ENCODE measurements at places on chromosomes 1 and 21.

- DNase-seq, result peak; percentile 24
Observed at GRCh38 chr1:226993814-226994585, 53.9 kb downstream of the COQ8A start.

DNA sequence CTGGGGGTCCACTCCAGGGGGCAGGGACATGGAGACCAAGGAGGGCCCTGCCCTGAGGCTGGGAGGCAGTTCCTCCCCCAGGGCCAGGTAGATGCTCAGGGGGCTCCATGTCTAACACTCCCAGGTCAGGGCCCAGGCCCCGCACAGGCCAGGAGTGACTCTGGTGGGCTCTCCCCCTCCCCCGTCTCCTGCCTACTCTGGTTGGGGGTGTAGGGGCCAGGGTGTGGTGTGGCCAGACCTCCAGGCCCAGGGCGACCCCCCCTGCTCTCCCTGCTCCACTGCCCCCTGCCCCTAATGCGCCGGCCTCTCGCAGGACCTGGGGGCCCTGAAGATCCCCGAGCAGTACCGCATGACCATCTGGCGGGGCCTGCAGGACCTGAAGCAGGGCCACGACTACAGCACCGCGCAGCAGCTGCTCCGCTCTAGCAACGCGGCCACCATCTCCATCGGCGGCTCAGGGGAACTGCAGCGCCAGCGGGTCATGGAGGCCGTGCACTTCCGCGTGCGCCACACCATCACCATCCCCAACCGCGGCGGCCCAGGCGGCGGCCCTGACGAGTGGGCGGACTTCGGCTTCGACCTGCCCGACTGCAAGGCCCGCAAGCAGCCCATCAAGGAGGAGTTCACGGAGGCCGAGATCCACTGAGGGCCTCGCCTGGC lies 19.7 kb upstream of the CCDC27 start:
- DNase-seq, result no peak

DNA sequence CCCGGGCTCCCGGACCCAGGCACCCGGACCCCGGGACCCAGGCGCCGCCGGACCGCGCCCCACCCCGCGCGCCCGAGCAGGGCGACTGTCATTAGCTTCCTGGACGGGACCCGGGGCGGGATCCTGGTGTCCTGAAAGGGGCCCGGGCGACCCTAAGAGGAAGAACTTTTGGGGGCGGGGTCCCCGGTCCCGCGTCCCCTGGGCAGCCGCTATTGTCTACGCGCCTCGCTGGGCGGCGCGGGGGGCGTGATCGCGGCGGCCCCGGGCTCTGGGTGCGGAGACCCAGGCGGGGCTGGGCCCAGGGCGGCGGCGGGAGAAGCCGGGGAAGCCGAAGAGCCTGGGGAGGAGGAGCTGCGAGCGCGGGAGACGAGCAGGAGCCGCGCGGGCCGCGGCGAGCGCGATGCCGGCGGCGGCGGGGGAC lies 465 bp downstream of the HUNK start:
- DNase-seq, result peak; percentile 56

GRCh38 chr1:36760081-36760480 lies 274.2 kb downstream of the GRIK3 start:
- DNase-seq, result no peak

DNA sequence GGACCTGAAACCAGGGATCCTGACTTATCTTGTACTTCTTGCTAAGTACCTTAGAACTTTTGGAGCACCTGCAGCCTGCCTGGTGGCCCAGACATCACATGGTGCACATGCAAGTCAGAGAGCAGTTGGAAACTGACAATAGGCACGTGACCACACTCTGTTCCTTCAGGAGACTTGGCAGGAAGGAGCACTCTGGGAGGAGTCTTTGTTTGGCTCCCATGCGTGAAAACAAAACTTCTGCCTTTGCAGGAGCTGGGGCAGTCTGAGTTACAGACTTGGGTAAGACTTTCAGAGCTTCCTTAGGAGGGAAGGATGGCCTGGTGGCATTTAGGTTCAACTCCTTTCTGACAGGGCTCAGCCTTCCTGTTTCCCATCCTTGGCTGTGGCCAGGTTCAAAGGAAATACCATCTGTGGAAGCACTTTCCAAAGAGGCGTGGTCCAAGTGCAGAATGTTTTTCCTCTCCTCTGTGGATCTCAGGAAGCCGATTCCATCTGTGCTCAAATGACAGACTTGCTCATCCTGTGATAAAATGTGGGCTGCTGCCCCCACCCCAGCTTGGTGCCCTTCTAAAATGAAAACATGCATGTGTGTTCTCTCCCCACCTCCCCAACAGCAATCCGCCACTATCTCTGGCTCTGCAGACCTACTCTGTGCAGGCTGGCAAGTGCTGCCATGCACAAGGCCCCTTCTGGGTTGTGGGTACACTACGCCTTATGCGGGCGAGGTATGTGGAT lies 14.1 kb upstream of the ZNF436 start:
- no peak for DNase-seq

DNA sequence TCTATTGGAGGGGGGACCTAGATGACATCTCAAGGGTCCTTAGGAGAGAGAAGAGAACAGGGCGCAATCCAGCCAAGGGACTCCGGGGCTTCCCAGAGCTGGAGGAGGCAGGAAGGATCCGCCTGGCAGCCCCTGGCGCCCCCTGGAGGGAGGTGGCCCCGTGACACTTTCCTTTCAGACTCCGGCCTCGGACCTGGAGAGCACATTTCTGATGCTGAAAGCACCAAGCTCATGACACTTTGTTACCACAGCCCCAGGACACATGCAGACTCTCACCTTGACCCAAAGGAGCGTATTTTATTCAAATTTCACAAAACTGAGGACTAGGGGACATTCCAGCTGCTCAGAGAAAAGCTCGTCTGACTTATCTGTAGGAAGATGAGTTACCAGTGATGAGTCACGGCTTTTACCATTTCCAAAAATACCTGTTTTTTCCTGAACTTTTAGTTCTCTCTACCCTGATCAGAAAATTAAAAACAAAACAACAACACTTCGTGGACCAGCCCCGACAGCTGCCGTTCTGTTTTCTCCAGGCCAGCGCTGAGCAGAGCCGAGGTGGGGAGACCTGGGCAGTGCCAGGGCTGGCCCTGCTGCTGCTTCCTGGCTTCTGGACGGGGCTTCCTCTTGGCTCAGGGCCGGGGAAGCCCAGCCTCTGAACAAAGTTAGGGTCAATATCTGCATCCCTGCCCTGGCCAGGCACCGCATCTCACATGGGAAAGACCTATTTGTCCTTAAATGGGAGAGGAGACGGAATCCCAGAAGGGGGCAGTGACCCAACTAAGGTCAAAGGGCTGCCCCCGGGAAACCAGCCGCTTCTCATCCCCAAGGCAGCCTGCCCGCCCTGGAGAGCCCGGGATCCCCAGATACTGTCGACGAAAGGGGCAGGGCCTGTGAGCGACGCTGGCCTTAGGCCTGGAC lies 21.6 kb upstream of the POFUT2 start:
- peak; percentile 53 for DNase-seq

- DNase-seq, result no peak
Observed at GRCh38 chr1:34850382-34850781, 9.2 kb downstream of the SMIM12 start.

DNA sequence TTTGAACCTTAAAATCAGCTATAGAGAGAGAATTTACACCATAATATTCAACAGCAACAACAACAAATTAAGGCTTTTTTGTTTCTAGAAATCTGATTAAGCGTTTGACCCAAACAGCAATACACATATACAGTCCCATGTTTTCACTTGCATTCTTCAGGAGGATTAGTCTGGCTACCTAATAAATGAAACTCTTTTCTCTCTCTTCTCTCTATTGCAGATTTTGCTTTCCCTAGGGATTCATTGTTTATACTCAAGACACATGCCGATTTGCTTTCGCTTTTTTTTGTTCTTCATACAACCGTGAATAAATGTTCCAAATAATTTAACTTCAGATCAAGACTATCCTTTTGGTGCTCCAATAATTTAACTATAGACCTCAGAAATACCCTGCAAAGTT lies 162.4 kb upstream of the PTBP2 start:
- no peak for DNase-seq

GRCh38 chr1:192201303-192201702 lies 43.0 kb downstream of the RGS18 start:
- DNase-seq, result no peak

DNA sequence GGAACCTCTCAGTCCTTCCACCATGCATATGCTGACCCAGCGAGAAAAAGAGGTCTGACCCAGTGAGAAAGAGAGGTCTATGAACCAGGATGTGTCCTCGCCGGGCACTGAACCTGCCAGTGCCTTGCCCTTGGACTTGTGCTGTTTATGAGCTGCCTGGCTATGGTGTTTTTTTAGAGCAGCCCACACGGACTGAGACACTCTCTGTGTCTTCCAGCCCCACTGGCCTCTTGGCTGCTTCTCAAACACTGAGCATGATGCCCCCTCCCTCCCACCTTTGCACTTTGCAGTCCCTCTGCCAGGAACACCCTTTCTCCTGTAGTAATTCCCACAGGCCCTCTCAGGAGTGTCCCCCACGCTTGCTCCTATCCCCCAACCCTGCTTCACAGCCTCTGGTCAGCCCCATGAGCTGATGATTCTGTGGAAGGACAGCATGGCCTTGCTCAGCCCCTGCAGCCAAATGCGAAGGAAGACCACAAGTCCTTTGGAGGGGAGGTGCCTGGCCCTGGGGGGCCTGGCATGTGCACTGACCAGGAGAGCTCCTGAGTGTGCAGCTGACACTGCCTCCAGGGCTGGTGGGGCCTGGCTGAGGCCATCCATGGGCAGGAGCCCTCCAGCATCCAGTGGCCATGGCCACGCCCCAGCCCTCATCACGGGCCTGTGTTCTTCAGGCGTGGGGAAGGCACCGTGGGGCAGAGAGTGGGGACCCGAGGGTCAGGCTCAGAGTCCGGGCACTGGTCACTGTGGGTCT lies 23.8 kb downstream of the WNT3A start:
- no peak for DNase-seq

DNA sequence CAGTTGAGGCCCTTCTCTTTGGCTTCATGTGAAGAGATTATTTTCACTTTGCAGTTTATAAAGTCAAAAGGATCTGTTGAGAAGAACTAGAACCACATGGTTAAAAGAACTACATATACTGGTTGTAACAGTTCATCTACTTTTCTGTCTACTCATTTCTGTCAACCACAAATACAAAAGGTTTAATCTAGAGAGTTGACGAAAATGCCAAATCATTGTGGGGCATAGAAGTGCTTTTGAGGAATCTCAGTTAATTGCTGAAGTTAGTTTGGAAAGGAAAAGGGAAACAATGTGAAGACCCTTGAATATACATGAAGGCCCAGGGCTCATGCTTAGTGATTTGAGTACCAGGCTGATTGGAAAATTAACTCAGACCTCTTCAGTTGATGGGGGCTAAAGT lies 415.7 kb upstream of the ZP4 start:
- DNase-seq, result no peak

- no peak for DNase-seq
Observed at GRCh38 chr1:187010571-187011309, 182.0 kb downstream of the PLA2G4A start.

DNA sequence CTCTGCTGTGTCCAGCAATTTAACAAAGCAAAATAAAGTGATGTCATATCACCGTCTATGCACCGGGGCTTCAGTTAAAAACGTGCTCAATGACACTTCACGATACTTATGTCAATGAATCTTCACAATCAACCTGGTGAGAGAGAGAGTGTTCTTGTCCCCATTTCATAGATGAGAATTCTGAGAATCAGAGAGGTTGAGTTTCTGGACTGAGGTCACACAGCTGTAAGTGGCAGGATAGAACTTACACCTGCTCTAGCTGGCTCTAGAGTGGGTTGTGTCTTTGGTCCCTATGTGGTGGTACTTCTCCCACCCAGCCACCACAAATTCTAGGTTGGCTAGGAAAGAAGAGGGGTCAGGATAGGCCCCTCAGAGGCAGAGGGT lies 5.2 kb downstream of the NTRK1 start:
- no peak for DNase-seq

GRCh38 chr21:40466893-40467483 lies 380.0 kb downstream of the DSCAM start:
- DNase-seq, result peak; percentile 2

- no peak for DNase-seq
Observed at GRCh38 chr1:58687516-58687915, 12.3 kb downstream of the MYSM1 start.

DNA sequence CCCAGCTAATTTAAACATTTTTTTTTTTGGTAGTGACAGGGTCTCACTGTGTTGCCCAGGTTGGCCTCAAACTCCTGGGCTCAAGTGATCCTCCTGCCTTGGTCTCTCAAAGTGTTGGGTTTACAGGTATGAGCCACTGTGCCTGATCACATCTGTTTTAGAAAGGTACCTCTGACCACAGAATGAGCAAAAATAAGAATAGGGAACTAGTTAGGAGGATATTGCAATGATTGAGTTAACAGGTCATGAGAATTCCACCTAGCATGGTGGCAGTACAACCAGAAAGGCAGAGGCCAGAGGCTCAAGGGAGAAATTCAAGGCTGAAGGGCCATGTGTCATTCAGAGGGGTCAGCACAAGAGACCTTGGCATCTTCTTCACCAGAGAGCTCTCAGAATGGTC lies 49.6 kb downstream of the ELAPOR1 start:
- DNase-seq, result no peak

- no peak for DNase-seq
Observed at GRCh38 chr1:55190109-55190508, 25.1 kb downstream of the USP24 start.

DNA sequence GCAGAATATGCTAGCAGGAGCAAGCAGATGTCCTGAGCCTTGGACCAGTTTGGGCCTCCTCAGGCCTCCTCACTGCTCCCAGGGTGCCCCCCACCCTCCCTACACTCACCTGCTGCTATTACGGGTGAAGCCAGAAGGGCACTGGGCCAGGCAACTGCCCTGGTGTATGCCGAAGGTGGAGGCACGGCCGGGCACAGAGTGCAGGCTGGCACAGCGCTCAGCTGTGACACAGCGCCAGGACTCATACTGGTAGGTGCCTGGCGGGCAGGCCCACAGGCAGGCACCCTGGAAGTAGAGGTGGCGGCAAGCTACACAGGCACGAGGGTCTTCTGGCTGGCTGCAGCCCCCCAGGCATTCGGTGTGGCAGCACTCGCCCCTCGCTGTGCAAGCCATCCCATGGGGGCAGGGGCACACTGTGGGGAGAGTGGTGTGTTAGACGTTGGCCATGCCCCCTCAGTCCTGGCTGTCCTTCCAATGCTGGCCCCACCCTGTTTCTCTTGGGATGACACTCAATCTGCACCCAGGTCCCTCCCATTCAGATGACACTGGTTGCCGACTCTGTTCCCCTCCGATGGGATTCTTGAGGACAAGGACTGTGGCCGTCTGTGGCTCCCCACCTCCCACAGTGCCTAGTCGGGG lies 7.0 kb downstream of the INSRR start:
- no peak for DNase-seq

- no peak for DNase-seq
Observed at GRCh38 chr1:179817056-179817455, 60.5 kb downstream of the TOR1AIP2 start.

- DNase-seq, result no peak
Observed at GRCh38 chr1:115036814-115037507, 7.3 kb downstream of the TSHB start.

- DNase-seq, result no peak
Observed at GRCh38 chr1:211637066-211637465, 38.4 kb downstream of the NEK2 start.

- DNase-seq, result no peak
Observed at GRCh38 chr1:243851257-243851756, 1.3 kb upstream of the AKT3 start.

GRCh38 chr1:158255656-158256055 lies 1.4 kb downstream of the CD1A start:
- no peak for DNase-seq

- no peak for DNase-seq
Observed at GRCh38 chr1:16924216-16924918, 2.6 kb downstream of the CROCC start.

- no peak for DNase-seq
Observed at GRCh38 chr1:2999138-2999537, 22.1 kb upstream of the ACTRT2 start.

Data from neuronal stem cell (in vitro differentiated cells).